ENCODE measurements at places on chromosomes 4 and X. TPM values are rescaled to one million over a fixed set of nuclear protein-coding genes. Genes with fewer than 3 reads are reported as not detected.
A peak's percentile ranks its signal among the peaks of the same experiment; 100 is the strongest.

DNA sequence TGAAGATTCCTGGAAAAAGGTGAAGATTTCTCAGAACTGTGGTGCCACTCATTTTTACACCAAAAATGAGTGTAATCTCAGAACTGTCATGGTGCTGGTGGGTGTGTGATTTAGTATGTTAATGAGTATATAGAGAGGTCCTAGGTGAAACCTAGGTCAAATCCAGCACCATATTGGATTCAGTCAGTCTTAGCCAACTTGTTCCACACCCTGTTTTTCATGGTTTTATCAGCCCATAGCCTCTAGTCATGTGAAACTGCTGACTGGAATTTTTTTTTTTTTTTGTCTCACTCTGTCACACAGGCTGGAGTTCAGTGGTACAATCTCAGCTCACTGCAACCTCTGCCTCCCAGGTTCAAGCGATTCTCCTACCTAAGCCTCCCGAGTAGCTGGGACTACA is 58.0 kb downstream of the LAS1L start:
- DNase-seq, result no peak
- H3K4me3 ChIP-seq, result no peak overlapping the region
- H3K36me3 ChIP-seq, result no peaks in the 10 kb centered on the region
- no peak overlapping the region for H3K27ac ChIP-seq
- no peaks in the 10 kb centered on the region for H3K4me1 ChIP-seq

DNA sequence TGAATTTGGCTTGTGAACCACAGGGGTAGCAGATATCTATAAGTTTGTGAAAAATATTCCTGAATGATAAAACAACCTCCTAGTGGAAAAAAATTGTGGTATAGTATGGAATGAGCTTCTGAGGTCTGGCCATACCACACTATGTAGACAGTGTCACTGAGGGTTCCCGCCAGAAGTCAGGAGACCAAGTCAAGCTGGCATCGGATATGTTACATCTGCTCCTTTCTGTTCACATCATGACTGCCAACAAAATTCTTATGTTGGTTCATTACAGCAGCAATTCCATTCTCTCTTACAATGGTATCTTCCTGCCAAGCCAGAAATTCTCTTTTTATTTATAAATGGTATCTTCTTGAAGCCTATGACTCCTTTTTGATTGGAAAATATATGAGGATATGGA is 273.0 kb downstream of the PPP3CA start:
- no peak overlapping the region for H3K4me3 ChIP-seq
- H3K36me3 ChIP-seq, result no peaks in the 10 kb centered on the region
- no peak overlapping the region for H3K27ac ChIP-seq
- no peaks in the 10 kb centered on the region for H3K27me3 ChIP-seq

GRCh38 chr4:109472343-109472761 is 38.7 kb downstream of the SEC24B start:
- no peaks in the 10 kb centered on the region for H3K27me3 ChIP-seq
- no peak overlapping the region for H3K27ac ChIP-seq
- no peaks in the 10 kb centered on the region for H3K36me3 ChIP-seq

DNA sequence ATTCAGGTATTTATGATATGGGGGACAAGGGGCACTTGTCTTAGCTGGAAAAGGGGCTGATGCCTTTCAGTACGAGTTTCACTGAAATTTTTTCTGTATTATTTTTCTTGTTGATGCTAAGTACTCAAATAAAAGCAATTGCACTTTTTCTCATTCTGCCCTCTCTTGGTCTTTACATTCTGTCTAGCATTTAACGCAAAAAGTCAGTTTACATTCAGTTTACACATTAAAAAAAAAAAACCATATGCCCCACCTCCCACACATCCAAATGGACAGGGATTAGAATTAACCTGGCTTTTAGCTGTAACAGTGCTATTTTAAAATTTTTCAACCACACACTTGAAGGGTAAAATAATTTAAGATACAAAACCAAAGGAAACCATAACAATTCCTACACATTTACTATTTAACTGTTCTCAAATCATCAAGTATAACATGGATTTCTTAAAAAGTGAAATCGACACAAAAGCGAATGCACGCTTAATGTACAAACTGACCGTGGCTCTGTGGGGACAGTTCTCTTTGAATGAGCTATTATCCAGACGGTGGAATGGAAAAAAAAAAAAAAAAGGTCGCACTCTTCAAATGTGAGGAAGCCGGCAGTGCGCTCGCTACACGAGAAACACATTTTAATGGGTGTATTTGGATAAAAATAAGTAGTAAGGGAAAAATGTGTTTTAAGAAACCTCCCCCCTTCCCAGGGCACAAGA is 1.4 kb downstream of the AMMECR1 start:
- no peaks in the 10 kb centered on the region for H3K36me3 ChIP-seq
- H3K27ac ChIP-seq, result no peak overlapping the region
- peak overlapping the region; percentile 89 for H3K4me3 ChIP-seq

DNA sequence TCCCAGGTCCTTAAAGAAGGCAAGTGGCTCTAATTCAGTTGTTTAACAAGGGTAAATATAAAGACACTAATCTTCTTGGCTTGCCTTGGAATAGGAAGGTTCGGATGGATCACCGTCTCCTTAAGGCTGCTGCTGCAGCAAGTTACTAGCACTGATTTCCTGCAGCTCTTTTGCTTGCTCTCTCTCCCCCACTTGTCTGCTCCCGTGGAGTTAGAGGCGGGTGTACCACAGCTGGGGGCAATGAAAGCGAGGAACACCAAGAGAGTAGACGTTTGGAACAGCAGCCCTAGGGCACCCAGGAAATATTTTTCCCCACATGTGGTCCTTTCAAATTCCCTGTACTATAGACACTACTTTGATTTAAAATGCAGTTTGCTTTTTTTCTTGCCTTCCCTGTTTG is 202.2 kb downstream of the SH2D1A start:
- no peak overlapping the region for H3K27ac ChIP-seq
- no peaks in the 10 kb centered on the region for H3K36me3 ChIP-seq
- H3K4me3 ChIP-seq, result no peak overlapping the region
- no peaks in the 10 kb centered on the region for H3K27me3 ChIP-seq

- H3K4me1 ChIP-seq, result no peaks in the 10 kb centered on the region
- H3K27ac ChIP-seq, result no peak overlapping the region
- no peaks in the 10 kb centered on the region for H3K36me3 ChIP-seq
- no peaks in the 10 kb centered on the region for H3K27me3 ChIP-seq
Measured at GRCh38 chrX:134246282-134246681, 9.3 kb downstream of the CCDC160 start.

- peak; percentile 1 for DNase-seq
- H3K4me1 ChIP-seq, result no peaks in the 10 kb centered on the region
- H3K27me3 ChIP-seq, result no peaks in the 10 kb centered on the region
- no peaks in the 10 kb centered on the region for H3K36me3 ChIP-seq
Measured at GRCh38 chrX:7145454-7145853, 2.1 kb upstream of the STS start.

GRCh38 chrX:37666516-37666915 is 19.1 kb upstream of the XK start:
- no peak overlapping the region for H3K4me3 ChIP-seq
- H3K27me3 ChIP-seq, result no peaks in the 10 kb centered on the region
- no peaks in the 10 kb centered on the region for H3K36me3 ChIP-seq
- no peak overlapping the region for H3K27ac ChIP-seq
- DNase-seq, result peak; percentile 9

DNA sequence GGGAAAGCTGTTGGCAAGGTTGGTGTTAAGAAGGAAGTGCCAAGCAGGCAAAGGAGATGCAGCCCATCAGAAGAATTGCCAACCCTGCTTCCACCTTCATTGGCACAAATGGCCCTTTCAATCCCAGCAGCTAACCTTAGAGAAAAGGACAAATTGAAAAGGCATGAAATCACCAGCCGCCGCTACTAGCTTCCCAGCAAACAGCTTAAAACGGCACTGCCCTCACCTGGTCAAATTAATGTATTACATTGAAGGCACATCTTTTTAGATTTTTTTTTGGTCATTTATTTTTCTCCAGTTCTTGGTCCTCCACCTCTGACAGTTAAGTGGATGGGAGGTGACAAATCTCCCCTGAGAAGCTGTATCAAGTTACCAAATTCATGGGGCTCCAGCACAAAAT is 51.0 kb upstream of the NHSL2 start:
- peak; percentile 20 for DNase-seq
- H3K27me3 ChIP-seq, result no peaks in the 10 kb centered on the region
- no peak overlapping the region for H3K27ac ChIP-seq
- no peaks in the 10 kb centered on the region for H3K36me3 ChIP-seq
- H3K4me1 ChIP-seq, result no peaks in the 10 kb centered on the region

GRCh38 chr4:2934077-2934812 is 29.0 kb downstream of the NOP14 start:
- H3K4me1 ChIP-seq, result peaks cover 28% of the 10 kb centered on the region
- peak overlapping the region; percentile 57 for H3K4me3 ChIP-seq
- H3K27me3 ChIP-seq, result no peaks in the 10 kb centered on the region
- no peak overlapping the region for H3K27ac ChIP-seq
- H3K36me3 ChIP-seq, result peaks cover 27% of the 10 kb centered on the region

DNA sequence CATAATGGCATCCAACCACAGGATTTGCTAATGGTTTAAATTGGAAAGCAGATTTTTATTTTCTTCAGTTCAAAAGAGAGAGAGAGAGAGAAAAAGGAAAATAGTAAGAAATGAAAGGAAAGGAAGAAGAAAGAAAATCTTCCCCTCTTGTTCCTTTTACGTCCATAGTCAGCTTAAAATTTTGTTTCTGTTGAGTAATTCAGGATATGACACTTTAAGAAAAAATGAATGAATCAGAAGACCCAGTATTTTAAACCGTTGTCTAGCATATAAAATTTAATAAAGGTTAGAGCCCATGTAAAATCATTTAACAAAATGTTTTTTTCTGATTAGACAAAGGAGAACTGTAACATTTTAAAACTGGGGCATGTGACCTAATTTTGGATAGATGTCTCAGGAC is 391.8 kb upstream of the EPHA5 start:
- H3K4me3 ChIP-seq, result no peak overlapping the region
- H3K27me3 ChIP-seq, result no peaks in the 10 kb centered on the region
- peak; percentile 15 for DNase-seq
- H3K4me1 ChIP-seq, result peaks cover 7% of the 10 kb centered on the region
- no peak overlapping the region for H3K27ac ChIP-seq

- H3K36me3 ChIP-seq, result no peaks in the 10 kb centered on the region
- H3K27me3 ChIP-seq, result peaks cover 92% of the 10 kb centered on the region
- no peak for DNase-seq
- no peak overlapping the region for H3K27ac ChIP-seq
- no peak overlapping the region for H3K4me3 ChIP-seq
- H3K4me1 ChIP-seq, result peaks cover 8% of the 10 kb centered on the region
Measured at GRCh38 chr4:105896984-105897775, 1.9 kb downstream of the NPNT start.

GRCh38 chr4:21307709-21308108 is 607.5 kb downstream of the PACRGL start:
- no peak overlapping the region for H3K27ac ChIP-seq
- no peak for DNase-seq
- H3K4me3 ChIP-seq, result no peak overlapping the region
- H3K36me3 ChIP-seq, result no peaks in the 10 kb centered on the region
- H3K4me1 ChIP-seq, result no peaks in the 10 kb centered on the region

ARMCX4 gene
- 17.6 TPM for total RNA-seq

ADH7 gene
- not detected for total RNA-seq
